Stimulated activated CD8-positive, alpha-beta memory T cell treated with anti-CD3 and anti-CD28 coated beads, Interleukin-12 subunit alpha, Interleukin-12 subunit beta, amount 100 ng/mL, for 4 hours (primary cell): ENCODE measurements at places on chromosomes 16 and 17.

- DNase-seq: no peak
Observed at GRCh38 chr16:58615280-58615679, 14.3 kb downstream of the CNOT1 start.

DNA sequence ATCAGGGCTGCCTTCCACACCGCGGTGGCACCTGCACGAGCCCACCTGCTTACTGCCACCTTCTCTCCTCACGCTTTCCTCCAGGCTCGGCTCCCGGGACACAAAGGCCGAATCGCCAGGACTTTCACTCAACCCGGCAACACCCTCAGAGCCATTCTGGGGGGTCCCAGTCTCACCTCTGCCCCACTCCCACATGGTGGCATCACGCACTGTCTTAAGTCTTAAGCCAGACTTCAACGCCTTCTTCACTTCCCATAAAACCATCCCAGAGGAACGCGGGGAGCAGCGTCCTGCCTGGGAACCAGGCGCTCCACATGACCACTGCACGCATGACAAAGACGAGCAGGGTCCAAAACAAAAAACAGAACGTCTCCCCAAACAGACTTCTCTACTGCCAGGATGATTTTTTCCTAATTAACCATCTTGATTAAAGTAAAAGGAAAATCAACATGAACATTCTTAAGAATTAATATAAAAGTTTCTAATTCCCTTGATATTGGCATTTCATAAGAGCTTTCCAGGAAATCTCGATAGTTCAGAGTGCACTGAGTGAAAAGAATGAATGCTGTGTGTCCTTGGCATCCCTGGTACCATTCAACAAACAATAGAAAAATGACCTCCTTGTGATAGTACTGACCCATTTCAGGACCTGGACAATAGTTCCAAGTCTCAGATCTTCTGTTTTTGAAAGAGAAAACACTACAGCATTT, 2.6 kb downstream of the CANT1 start:
- no peak for DNase-seq

DNA sequence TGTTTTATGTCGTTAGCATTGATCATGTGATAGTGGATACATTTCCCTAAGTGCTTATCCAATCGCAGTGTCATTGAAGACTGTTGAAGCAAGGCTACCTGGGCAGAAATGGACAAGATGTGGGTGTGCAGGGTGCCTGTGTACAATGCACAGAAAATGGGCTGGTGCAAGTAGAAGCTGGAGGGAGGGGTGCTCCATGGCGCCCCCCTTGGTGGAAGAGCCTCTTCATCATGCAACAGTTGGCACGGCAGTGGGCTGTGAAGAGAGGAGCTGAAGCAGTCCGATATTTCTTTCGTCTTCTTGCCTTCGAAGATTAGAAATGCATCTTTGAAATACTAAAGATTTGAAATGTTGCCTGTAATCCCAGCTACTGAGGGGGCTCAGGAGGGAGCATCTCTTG, 100.5 kb downstream of the PLCG2 start:
- no peak for DNase-seq

DNA sequence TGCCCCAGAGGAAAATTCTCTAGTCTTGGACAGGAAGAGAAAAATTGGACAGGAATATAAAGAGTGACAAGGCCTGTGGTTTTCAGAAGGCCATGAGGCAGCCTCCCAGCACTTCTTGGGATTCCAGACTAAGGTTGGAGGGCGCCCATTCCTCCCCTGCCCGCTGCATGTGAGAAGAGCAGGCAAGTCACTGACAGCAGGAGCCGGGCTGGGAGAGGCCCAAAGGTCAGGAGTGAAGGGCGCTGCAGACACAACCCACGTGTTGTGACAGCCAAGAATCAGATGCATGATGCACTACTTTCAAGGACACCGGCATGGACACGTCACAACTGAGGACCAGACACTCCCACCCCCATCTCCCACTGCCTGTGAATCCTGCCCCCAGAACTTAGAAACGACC, 256.7 kb downstream of the CBLN1 start:
- DNase-seq: no peak

DNA sequence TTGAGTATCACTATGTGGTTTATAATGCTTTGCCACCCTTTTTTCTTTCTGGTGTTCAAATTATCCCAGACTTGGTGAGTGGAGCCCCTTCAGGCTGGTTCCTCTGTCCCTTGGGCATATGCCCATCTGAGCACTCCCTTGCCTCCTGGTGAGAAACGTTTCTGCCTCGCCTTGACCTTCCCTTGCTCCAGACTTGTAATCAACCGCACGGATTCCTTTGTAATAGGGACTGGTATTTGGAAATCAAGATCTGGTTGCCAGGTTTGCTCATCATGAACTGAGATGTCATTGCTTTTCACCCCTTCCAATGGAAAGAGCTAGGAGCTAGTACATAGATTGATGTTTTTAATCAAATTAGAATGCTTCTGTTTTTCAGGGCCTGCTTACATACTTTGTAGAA, 43.7 kb downstream of the SEC14L1 start:
- DNase-seq: no peak

- no peak for DNase-seq
Observed at GRCh38 chr17:72971226-72971880, 121.1 kb downstream of the SLC39A11 start.
